Panc1 (cell line): ENCODE measurements at places on chromosomes 3 and 15.

- no peak overlapping the region for H3K4me3 ChIP-seq
- H3K27ac ChIP-seq = no peak overlapping the region
- H3K36me3 ChIP-seq = no peaks in the 10 kb centered on the region
- DNase-seq = no peak
Measured at GRCh38 chr3:135272026-135272669, 477.1 kb downstream of the EPHB1 start.

DNA sequence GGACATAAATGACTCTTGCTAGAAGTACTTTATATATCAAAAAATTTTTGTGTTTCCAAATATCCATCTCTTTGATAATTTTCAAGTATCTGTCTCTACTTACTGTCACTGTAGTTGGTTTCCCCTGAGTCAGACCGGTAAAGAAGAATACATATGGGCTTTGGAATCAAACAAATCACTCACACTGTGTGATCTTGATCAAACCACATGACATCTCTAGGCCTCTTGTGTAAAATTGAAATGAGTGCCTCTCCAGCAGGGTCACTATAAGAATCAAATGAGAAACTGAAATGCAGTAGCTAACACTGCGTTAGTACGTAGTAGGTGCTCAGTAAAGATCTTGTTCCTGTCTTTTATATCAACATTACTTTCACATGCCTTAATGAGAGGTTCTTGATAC, 314.6 kb upstream of the STT3B start:
- no peak for DNase-seq
- H3K4me1 ChIP-seq = no peaks in the 10 kb centered on the region
- H3K27ac ChIP-seq = no peak overlapping the region

- H3K4me3 ChIP-seq = no peak overlapping the region
- no peaks in the 10 kb centered on the region for H3K27me3 ChIP-seq
- DNase-seq = no peak
- H3K36me3 ChIP-seq = no peaks in the 10 kb centered on the region
- no peak overlapping the region for H3K27ac ChIP-seq
Measured at GRCh38 chr3:18135060-18135814, 289.9 kb downstream of the SATB1 start.

DNA sequence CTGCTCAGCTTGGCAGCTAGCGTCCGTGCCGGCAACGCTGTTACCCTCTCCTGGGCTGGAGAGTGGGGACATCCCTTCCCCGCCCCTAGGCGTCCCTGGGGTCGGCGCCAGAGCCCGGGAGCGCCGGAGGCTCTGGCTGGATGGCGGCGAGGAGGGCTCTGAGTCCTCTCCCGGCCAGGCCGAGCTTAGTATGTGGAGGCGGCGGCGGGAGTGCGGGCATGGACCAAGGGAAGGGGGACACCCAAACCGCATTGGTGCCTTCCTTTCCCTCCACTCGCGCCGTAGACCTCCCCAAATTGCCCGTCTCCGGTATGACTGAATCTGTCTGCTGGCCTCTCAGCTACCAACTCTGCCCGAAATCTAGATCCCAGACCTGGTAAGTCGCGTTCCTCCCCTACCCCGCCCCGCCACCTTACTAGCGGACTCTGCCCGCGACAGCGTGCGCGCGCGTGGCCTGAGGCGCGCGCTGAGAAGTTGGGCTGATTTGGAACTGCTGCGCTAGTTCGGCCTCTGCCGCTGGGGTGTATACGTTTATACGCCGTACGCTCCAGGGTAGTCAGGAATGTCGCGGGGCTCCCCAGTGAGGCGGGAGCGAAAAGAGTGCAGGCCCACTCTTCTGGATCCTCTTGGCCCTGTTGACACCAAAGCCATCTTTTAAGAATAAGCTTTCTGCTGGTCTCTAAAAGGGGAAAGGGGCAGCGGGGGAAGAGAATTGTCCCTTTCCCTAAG, 12.2 kb downstream of the ZIC1 start:
- H3K4me1 ChIP-seq = no peaks in the 10 kb centered on the region
- H3K36me3 ChIP-seq = no peaks in the 10 kb centered on the region
- H3K27ac ChIP-seq = no peak overlapping the region
- H3K27me3 ChIP-seq = no peaks in the 10 kb centered on the region; the same call in none of the 2 replicates
- DNase-seq = no peak

- no peak overlapping the region for H3K27ac ChIP-seq
- H3K36me3 ChIP-seq = no peaks in the 10 kb centered on the region
- H3K4me3 ChIP-seq = no peak overlapping the region
- H3K4me1 ChIP-seq = no peaks in the 10 kb centered on the region
- H3K27me3 ChIP-seq = no peaks in the 10 kb centered on the region
Measured at GRCh38 chr3:59043391-59043790, 6.4 kb downstream of the CFAP20DC start.

DNA sequence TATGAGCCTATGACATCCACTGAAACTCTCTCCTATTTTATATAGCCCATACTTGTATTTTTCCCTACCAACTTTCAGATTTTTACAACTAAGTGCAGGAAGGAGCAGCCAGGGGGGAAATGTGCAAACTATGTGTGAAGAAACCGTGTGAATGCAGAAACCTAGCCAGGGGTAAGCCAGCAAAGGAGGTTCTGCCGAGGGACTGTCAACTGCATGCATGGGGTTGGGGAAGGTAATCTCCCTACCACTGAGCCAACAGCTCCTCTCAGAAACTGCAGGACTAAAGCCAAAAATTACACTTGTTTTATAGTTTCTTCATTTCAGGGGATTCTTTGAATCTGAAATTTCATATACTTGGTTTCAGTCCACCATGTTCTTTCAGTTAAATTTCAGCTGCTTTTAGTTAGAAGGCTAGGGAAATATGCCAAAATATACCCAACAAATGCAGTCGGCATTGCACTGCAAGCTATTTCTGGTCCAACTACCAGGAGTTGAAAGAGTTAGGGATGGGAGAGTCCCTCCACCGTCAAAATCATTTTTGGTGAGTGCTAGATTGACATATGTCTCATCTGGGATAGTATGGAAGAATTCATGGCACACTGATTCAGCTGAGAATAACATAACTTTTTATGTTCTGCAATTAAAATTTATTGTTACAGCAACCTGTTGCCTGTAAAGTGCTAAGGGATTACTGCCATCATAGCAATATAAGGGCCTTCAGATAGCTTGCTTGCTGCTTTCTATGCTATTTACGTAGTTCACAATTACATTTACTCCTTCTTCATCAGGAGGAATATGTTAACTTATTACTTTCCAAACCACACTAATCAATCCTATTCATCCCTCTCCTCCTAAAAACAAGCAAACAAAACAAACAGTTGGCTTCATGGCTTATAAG, 904.2 kb downstream of the ROBO1 start:
- no peaks in the 10 kb centered on the region for H3K27me3 ChIP-seq
- no peak overlapping the region for H3K4me3 ChIP-seq
- H3K27ac ChIP-seq = no peak overlapping the region
- H3K36me3 ChIP-seq = no peaks in the 10 kb centered on the region
- no peaks in the 10 kb centered on the region; the same call in 1 of the 2 replicates for H3K4me1 ChIP-seq
- no peak for DNase-seq

- DNase-seq = no peak
- peaks cover 6% of the 10 kb centered on the region for H3K4me1 ChIP-seq
Measured at GRCh38 chr15:99480016-99480810, 85.6 kb upstream of the MEF2A start.

DNA sequence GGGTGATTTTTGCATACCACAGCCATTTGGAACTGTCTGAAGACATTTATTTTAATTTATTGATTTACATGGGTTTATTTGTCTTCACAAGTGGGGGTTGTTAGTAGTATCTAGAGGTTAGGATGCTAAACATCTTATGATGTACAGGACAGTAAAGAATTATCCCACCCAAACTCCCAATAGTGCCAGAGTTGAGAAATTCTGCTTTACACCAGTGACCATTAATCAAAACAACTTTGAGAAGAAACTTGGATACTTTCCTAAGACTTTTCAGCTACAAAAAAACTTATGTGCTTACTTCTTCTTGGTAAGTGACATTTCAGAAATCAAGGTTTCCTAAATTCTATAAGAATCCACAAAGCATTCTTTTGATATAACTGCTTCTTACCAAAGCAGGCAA, 156.7 kb downstream of the SUCLG2 start:
- H3K27ac ChIP-seq = no peak overlapping the region
- H3K4me1 ChIP-seq = no peaks in the 10 kb centered on the region
- H3K27me3 ChIP-seq = no peaks in the 10 kb centered on the region
- no peak for DNase-seq
- no peaks in the 10 kb centered on the region; the same call in 1 of the 2 replicates for H3K36me3 ChIP-seq

DNA sequence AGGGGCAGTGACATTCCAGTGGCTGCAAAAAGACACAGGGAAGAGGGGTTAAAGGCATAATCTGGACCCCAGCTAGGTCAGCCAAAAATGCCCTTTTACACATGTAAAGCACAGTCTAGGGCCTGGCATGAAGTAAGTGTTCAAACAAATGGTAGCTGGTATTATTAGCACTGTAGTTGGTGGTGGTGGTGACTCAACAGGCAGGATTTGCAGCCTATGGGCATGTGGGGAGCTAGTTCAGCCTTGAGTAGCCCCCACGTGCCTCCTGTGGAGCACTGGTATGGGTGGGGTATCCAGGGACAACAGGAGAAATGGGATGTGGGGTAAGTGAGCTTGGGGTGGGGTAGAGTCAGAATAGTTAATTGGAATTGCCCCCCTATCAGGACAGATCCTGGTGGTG, 27.6 kb downstream of the DNASE1L3 start:
- H3K27me3 ChIP-seq = no peaks in the 10 kb centered on the region
- no peak overlapping the region for H3K27ac ChIP-seq
- peaks cover 4% of the 10 kb centered on the region; the same call in 1 of the 2 replicates for H3K4me1 ChIP-seq
- no peak for DNase-seq
- H3K4me3 ChIP-seq = no peak overlapping the region
- no peaks in the 10 kb centered on the region for H3K36me3 ChIP-seq

DNA sequence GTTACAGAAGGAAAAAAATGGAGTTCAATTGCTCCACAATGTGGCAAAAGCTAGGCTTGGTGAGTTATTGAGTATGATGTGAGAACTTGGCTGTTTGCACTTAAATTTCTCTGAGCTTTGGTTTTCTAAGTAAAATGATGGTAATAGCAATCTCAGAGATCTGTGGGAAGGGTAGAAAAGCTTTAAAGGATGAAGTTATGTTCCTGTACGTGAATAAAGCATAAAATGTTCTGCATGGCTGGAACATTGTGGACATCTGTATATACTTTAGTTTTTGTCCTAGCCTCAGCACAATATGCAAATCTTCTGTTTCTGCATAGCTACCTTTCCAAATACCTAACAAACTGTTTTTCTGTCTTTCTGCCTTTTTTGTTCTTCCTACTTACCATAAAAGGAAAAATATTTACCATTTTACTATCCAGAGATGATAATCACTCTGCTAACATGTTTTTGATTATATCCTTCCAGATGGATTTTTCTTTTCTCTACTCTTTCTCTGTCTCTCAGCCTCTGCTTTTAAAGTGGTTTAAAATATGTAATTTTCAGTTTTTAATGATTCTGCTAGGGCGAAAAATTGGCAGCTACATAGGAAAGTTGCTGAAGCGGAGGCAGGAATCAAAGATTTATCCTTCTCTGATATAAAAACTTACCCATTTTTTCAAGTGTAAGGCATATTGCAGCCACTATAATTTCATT, 188.1 kb downstream of the FNDC3B start:
- no peak for DNase-seq
- H3K36me3 ChIP-seq = no peaks in the 10 kb centered on the region; the same call in 1 of the 2 replicates
- no peaks in the 10 kb centered on the region for H3K27me3 ChIP-seq
- no peak overlapping the region for H3K27ac ChIP-seq
- H3K4me3 ChIP-seq = no peak overlapping the region
- H3K4me1 ChIP-seq = peaks cover 31% of the 10 kb centered on the region

- no peaks in the 10 kb centered on the region for H3K4me1 ChIP-seq
- H3K36me3 ChIP-seq = no peaks in the 10 kb centered on the region
- no peaks in the 10 kb centered on the region for H3K27me3 ChIP-seq
- H3K4me3 ChIP-seq = no peak overlapping the region
Measured at GRCh38 chr3:143239031-143239430, 119.5 kb downstream of the CHST2 start.

DNA sequence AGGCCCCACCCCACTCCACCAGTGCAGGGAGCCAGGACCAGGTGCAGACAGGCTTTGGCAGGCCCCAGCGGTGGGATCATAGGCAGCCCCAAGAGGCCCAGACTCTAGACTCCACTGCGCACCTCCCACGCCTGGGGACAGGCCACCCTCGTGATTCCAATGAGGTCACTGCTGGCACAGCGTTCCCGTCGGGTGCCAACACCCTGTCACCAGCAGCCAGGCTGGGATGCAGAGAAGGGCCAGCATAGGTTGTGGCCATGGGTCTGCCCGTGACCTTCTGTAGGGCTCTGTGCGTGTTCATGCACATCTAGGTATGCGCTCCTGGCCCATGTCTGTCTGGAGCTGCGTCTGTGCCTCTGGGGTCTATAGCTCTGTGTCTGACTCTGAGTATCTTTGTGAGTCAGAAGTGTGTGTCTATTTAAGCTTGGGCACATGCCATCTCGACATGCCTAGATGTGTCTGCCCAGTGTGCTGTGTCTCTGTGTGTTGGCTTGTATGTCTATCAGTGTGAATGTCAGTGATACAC, 13.0 kb downstream of the VIPR1 start:
- H3K27me3 ChIP-seq = no peaks in the 10 kb centered on the region
- H3K27ac ChIP-seq = no peak overlapping the region
- no peaks in the 10 kb centered on the region for H3K36me3 ChIP-seq
- no peak for DNase-seq

DNA sequence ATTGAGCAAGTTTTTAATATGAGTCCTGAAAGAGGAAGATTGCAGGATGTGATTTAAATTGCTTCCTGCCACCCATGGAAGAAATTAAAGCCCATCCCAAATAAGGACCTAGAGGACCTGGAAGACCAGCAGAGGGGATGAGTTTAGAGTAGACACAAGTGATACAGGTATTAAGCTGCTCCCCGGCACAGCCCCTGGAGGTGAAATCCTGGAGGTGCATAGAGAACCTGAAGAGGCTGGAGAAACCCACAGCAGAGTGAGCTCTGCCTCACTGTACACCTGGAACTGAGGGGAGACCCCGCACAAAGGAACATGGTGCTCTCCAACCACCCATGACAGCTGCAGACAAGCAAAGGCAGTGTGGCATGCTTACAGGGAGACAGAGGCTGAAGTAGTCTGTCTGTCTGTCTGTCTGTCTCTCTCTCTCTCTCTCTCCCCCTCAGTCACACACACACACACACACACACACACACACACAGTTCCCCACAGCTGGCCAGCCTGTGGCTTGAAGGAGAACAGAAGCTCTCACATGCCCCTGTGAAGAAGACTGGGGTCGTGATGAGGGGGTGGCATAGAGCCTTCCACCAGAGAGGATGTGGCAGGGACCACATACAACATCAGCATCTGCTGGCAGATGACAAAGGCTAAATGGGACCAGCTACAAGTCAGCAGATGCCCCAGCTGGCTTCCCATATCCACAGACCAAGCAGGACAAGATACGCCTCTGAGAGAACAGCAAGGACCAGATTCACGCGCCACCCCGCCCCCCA, 38.1 kb downstream of the FSIP1 start:
- no peaks in the 10 kb centered on the region for H3K36me3 ChIP-seq
- H3K27ac ChIP-seq = no peak overlapping the region
- H3K27me3 ChIP-seq = no peaks in the 10 kb centered on the region
- H3K4me3 ChIP-seq = no peak overlapping the region
- DNase-seq = no peak

DNA sequence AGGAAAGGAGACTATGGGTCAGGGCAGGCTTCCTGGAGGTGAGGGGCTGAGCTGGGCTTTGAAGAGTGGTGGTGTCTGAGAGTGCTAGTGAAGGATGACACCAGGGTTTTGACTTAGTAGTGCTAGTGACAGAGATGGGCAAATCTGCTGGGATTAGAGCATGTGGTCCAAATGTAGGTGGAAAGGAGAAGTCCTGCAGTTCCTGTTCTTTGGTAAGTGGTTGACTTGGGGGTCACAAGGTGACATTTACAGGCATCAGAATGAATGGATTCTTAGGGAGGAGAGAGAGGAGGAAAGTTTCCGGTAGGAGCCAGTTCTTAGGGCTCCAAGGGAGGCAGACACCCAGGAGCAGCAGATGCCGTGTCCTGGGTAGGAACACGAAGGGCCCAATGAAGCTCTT, 796 bp upstream of the DOCK3 start:
- H3K27ac ChIP-seq = no peak overlapping the region
- no peak for DNase-seq
